ENCODE measurements at places on chromosomes 1 and 21. TPM values are rescaled to one million over a fixed set of nuclear protein-coding genes. Genes with fewer than 3 reads are reported as not detected.

LRRC7 gene
- total RNA-seq: 9.2 TPM

HPCAL4 gene
- total RNA-seq: 1.8 TPM

PHACTR4 gene
- total RNA-seq: 10.3 TPM

ADGRL4 gene
- 14.0 TPM for total RNA-seq

CFHR1 gene
- total RNA-seq: 0.53 TPM

C8B gene
- total RNA-seq: not detected

LRRC3 gene
- 0.98 TPM for total RNA-seq

IFNLR1 gene
- total RNA-seq: 0.04 TPM

GUCA2A gene
- not detected for total RNA-seq

IGSF21 gene
- total RNA-seq: 0.04 TPM

TTC39A gene
- total RNA-seq: 4.8 TPM

DYNLT5 gene
- total RNA-seq: 4.0 TPM

ACBD3 gene
- 32.8 TPM for total RNA-seq

NBPF10 gene
- total RNA-seq: 1.8 TPM

HSPA6 gene
- 0.49 TPM for total RNA-seq

ERG gene
- total RNA-seq: 14.2 TPM

CFHR4 gene
- total RNA-seq: not detected

FLG2 gene
- not detected for total RNA-seq

OLIG2 gene
- total RNA-seq: 0.04 TPM

NBPF3 gene
- total RNA-seq: 4.9 TPM

TRIM58 gene
- total RNA-seq: 1.6 TPM

NTMT2 gene
- 1.8 TPM for total RNA-seq

DNM3 gene
- total RNA-seq: 7.0 TPM

PINK1 gene
- 43.6 TPM for total RNA-seq

AK5 gene
- 6.0 TPM for total RNA-seq

KCNA2 gene
- total RNA-seq: 0.75 TPM

C1orf174 gene
- total RNA-seq: 18.0 TPM

PSMB2 gene
- total RNA-seq: 19.8 TPM

AADACL4 gene
- total RNA-seq: 0.04 TPM

PSRC1 gene
- 11.4 TPM for total RNA-seq

NUDT17 gene
- 15.9 TPM for total RNA-seq

HRNR gene
- total RNA-seq: not detected

IQCC gene
- 2.5 TPM for total RNA-seq

TNFRSF18 gene
- total RNA-seq: 2.7 TPM

OR6K3 gene
- not detected for total RNA-seq

KRTAP7-1 gene
- total RNA-seq: not detected

PCNT gene
- total RNA-seq: 28.3 TPM

SMIM1 gene
- total RNA-seq: 7.1 TPM

ZNF669 gene
- 7.0 TPM for total RNA-seq

WDTC1 gene
- total RNA-seq: 11.3 TPM

IFT25 gene
- total RNA-seq: 23.8 TPM

TMCC2 gene
- 6.1 TPM for total RNA-seq

TMPRSS15 gene
- 0.40 TPM for total RNA-seq

IVL gene
- total RNA-seq: not detected

PTCH2 gene
- 2.7 TPM for total RNA-seq

CLEC20A gene
- total RNA-seq: 0.04 TPM
